ENCODE measurements at places on chromosomes 4 and X. TPM values are rescaled to one million over a fixed set of nuclear protein-coding genes. Genes with fewer than 3 reads are reported as not detected.

DNA sequence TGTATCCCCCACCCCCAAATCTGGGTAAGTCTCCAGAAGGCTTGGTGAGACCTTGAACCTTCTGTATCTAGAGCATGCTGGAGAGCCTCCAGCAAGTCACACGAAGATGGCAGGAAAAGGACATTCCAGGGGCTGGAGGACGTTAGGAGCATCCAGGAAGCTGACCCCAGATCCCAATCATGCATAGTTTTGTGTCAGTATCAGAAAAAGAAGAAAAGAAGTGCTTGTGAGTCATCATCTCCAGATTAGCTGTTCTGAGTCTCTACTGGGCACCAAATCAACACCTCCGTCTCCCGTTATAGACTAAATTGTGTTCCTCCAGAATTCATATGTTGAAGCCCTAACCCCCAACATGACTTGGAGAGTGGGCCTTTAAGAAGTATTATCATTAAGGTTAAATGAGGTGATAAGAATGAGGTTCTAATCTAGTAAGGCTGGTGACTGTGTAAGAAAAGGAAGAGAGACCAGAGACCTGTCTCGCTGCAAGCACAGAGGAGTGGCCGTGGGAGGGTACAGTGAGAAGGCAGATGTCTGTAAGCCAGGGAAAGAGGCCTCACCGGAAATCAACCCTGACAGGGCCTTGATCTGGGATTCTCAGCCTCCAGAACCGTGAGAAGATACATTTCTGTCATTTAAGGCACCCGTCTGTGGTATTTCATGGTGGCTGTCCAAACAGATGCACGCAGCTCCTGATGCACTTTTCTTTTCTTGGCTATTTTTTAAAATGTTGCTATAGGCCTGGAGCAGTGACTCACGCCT, 38.1 kb upstream of the CLDN24 start:
- no peak for DNase-seq

- peak; percentile 56 for DNase-seq
These were observed 15.3 kb downstream of the CTAG1B start for GRCh38 chrX:154603438-154604430.

GRCh38 chrX:24005028-24005427, 22.0 kb downstream of the KLHL15 start:
- no peak for DNase-seq

The ZMAT1 gene
- total RNA-seq = 5.7 TPM

DNA sequence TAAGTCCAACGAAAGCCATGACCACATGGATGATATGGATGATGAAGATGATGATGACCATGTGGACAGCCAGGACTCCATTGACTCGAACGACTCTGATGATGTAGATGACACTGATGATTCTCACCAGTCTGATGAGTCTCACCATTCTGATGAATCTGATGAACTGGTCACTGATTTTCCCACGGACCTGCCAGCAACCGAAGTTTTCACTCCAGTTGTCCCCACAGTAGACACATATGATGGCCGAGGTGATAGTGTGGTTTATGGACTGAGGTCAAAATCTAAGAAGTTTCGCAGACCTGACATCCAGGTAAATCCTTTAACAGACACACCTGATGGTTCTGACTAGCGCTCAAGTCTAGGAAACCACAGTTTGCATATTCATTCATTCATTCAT, 6.0 kb downstream of the SPP1 start:
- DNase-seq = no peak

DNA sequence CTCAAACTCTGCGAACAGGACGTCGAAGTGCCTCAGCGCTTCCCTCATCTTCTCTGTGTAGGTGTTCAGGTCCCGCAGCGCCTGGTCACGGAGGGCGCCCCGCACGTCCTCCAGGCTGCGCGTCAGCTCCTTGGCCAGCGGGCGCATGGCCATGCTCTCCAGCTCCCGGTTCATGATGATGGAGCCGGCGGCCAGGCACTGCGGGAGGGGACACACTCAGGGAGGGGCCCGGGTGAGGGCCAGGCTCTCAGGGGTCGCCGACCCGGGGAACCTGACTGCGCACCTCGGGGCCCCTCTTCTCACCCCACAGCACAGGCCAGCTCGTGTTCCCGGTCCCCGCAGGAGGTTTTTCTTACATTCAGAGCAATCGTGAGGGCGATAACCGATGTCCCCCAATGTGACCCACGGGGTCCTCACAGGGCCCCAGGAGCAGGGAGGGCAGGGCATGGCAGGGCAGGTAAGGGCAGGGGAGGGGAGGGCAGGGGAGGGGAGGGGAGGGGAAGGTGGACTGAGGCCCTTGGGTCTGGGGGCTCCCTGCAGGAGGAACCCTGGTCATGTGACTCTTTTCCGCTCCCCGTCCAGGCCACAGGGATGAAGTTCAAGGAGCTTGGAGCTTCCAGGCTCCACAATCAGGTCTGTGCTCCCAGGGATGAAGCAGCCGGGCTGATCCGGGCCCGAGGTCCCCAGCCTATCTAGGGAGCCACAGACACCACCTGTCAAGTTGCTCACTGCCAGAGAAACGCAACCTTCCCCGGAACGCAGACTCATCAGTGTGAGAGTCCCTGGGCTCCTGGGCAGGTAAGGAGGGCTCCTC, 77.8 kb upstream of the MXD4 start:
- no peak for DNase-seq

- no peak for DNase-seq
These were observed 46.5 kb downstream of the TMA16 start for GRCh38 chr4:163540977-163541376.

DNA sequence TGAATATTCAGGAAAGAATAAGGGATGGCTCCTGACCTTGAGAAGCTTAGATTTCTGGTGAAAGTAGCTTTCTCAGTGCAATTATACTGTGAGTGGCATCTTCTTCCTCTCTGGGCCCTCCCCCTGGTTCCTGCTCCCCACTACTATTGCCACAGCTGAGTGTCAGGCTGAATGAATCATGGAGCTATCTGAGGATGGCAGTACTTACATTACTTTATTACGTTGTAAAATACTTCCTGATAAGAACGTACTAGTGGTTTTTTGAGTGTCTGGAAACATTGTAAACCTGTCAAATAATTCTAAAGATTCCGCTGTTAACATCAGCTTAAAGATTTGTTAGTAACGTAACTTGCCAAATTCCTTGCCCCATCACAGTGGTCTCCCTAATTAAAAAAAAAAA, 36.2 kb downstream of the ARHGAP10 start:
- no peak for DNase-seq

The HSD17B11 gene
- 34.9 TPM for total RNA-seq

- DNase-seq = no peak
These were observed 61.7 kb downstream of the TMA16 start for GRCh38 chr4:163556177-163556576.

GRCh38 chr4:15373363-15373762, 54.5 kb upstream of the C1QTNF7 start:
- DNase-seq = no peak

- DNase-seq = no peak
These were observed 29.6 kb upstream of the ERVMER34-1 start for GRCh38 chr4:52780617-52781354.

The CT45A10 gene
- total RNA-seq = not detected

The CD40LG gene
- not detected for total RNA-seq

The BRCC3 gene
- total RNA-seq = 37.4 TPM

The TMSB15A gene
- 2.3 TPM for total RNA-seq

DNA sequence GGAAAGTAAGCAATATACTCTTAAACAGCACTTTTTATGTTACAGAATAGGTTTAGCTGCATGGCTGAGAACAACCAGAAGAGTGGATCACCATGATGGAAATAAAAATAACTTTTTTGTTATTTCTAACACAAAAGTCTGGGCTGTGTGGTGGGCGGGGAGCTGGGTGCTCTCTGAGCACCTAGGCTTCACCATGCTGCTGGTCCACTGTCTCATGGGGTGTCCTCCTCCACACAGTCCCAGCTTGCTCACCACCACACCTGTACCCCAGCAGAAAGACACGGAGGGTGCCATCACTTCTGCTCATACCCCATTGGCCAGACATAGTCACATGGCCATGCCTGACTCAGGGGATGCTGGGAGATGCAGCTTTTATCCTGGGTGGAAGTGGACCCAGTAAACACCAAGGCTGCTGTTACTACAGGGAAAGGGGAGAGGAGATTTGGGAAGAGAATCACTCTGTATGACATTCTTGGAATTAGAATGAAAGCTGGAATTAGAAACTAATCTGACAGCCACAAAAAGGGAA, 45.0 kb downstream of the CPZ start:
- no peak for DNase-seq

The PCYT1B gene
- 0.03 TPM for total RNA-seq

The DCAF8L2 gene
- not detected for total RNA-seq

The TMPRSS11F gene
- not detected for total RNA-seq

GRCh38 chr4:128930051-128930450, 120.6 kb downstream of the JADE1 start:
- DNase-seq = no peak

- DNase-seq = no peak
These were observed 129.6 kb upstream of the TBL1X start for GRCh38 chrX:9335251-9335650.

DNA sequence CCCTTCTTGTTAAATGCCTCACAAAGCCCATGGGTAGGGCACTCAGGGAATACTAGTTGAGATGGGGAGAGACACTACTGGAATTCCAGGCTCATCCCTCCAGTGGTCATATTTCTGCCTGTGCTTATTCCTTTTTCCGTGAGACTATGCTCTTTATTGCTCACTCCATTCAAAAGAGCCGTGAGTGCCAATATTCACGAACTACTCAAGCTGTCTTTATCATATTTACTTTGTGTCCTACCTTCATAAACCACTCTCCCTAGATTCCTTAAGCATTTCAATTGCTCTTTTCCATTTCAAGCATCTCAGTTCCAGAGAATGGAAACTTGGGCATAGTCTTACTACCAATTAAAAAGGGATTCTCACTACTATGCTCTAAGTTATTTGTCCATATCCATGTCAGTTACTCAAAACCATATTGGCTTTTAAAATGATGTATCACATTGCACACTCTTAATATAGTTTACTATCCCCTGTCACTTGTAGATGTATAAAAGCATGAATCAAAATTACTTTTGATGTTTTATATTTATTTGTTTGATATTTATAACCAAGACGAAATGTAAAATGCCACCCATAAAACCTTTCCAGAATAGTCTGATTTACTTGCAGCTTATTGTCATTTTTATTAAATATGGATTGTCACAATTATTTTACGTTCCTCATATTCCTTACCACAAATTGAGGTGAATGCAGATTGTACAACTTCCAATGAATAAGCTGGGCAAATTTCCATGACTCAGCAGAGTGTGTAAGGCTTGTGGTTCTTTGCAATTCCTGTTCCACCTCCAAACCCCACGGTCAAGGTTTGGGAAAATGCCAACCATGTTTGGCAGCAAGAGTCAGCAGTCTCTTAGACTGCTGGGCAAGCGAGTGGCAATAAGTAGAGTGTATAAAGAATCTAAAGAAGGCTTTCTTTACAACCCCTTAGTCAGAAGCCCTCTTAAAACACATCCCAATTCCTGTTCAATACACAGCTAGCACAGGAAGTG, 24.4 kb downstream of the ENOX2 start:
- DNase-seq = no peak

DNA sequence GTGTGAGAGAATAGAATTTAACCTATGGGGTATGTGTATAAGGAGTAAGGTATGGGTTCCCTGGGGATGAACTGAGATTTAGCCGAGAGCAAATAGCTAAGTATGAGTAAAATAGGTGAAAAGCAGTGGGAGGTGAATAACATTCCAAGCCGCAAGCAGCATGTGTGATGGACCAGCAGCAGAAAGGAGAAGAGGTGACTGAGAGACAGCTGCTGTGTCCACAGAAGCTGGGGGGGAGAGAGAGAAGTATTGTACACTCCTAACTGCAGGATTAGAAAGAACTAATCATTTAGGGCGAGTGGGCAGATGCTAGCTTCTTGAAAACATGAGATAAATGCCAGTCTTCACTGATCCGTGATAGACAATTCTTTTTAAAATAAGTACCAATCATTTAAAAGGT, 296.0 kb downstream of the KLHL4 start:
- DNase-seq = no peak

The TREX2 gene
- total RNA-seq = 2.4 TPM

GRCh38 chrX:19122641-19123009, 357 bp upstream of the ADGRG2 start:
- DNase-seq = no peak
